ENCODE measurements at places on chromosomes 12 and 14.

DNA sequence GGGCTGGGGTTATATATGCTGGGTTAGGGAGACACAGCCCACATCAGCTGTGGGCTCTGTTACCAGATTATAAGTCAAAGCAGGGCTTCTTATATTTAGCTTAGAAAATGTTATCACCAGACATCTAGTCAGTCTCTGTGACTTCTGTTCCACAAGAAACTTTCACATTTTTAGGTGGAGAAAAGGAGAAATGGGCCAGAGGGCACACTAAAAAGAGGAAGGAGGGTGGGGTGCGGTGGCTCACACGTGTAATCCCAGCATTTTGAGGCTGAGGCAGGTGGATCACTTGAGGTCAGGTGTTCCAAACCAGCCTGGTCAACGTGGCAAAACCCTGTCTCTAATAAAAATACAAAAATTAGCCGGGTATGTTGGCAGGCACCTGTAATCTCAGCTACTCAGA lies 28.0 kb upstream of the SLC38A1 start:
- no peak for DNase-seq

DNA sequence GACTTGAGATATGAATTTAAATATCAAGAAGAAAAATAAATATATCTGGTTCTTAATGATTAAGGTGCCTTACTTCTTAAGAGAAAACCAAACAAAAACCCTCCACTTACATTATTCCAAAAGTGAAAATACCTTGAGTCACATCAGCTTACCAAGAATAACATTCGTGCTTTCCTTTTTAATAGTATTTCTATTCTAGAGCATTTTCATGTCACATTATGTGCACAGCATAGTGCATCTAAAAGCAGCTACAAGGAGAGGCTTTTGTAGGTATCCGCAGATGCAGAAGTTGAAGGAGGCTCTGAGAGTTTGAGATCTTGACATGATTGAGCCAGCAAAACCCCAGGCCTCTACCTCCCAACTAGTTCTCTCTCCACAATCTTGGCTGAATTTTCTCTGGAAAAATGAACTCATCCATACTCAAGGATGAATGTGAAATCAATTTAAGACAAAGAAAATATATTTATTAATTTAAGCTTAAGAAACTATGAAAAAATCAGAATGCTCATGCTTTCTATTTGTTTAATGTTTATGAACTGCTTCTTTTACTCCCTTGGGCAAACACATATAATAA lies 275.0 kb downstream of the AKAP6 start:
- no peak for DNase-seq

DNA sequence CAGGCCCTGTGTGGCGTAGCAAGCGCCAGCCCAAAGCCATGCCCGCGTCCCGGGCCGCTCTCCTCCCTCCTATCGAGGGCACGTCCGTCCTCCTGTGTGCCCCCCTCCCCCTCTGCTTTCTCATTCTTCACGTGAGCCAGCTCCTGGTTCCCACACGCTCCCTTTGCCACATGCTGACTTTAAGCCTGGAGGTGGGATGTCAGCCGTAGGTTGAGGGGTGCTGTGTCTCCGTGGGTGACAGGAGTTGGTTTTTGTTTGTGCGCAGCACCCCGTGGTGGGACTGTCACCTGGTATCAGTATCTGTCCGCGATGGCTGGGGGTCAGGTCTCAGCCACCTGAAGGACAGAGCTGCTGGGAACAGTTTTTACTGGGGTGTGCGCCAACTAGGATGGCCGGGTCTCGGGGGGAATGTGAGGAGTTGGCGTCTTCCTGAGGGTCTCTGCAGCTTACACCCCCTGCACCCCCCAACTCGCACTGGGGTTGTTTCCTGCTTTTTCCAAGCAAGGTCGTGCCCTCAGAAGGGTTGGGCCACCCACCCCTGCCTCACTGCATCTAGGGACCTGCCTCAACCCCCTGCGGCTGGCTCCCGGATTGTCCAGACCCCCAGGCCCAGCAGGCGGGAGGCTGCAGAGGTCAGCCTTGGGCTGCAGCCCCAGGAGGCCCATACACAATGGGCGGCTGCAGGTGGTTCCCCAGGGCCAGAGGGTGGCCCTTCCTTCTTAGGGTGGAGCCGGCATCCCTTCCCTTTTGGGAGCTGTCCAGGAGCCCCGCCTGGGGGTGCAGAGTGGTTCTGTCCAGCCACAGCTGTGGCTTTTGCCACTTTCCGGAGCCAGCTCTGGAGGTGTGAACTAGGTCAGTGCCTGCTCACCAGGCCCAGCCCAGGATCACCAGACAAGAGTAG lies 7.3 kb downstream of the ULK1 start:
- no peak for DNase-seq

- peak; percentile 84 for DNase-seq
Observed at GRCh38 chr12:119989731-119990381, 820 bp downstream of the BICDL1 start.

GRCh38 chr14:58299401-58300330 lies 1.3 kb downstream of the ARID4A start:
- no peak for DNase-seq

DNA sequence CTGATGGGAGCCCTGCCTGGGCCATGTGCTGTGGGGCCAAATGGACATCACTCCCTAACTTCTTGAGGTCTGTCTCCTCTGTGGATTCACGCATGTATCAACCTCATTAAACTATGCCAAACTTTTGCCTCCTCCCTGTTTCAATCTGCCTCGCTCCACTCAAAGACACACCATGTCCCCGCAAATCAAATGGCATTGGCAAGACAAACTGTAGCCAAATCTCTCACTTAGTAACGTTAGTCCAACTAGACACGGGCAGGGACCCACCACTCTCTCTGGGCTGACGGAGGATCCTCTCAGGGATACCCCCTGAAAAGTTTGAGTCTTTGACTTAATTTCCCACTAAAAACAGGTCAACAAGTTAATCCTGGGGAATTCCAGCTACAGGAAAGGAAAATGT lies 8.0 kb downstream of the ZBTB39 start:
- no peak for DNase-seq

DNA sequence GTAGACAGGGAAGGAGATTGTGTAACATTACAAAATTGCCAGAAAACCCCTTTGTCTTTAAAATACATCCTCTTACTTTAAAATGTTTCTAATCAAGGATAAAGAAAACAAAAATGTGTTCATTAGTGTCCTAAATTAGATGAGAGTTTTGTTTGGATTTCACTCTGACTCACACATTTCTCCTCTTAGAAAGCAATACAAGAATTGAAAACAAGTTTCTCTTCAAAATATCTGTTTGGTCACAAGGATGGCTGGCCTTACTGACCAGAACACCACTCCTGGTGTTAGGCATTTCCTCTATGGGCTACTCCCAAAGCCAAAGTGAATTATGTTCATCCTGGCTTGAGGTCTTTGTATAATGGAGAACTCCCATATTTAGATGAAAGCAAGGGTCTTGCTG lies 6.4 kb downstream of the GUCY2C start:
- no peak for DNase-seq

GRCh38 chr12:70557583-70558191 lies 79.5 kb downstream of the PTPRB start:
- DNase-seq: no peak

DNA sequence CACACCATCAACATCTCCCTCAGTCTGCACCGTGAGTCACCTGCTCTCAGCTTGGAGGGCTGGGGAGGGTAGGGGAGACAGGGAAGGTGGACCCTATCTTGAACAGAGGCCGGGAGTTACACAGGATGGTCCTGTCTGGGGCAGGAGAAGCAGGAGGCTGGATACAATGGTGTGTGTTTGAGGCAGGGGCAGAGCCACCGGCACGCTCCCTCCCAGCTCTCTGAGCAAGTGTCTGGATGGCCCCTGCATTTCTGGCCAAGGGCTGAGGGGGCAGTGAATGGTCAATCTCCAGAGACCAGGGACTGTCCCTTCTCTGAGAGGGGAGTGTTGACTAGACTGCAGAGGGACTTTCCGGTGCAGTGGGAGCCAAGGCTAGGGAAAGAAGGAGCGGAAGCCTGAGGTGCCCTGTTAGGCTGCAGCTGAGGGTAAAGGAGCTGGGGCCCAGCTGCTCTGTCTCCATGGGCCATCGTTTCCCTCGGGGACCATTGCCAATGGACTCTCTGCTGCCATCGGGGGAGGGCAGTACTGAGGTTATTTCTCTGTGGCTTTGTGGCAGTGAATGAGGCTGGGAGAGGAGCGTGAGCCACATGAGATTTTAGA lies 1.9 kb downstream of the LRP1-AS start:
- DNase-seq: no peak

- no peak for DNase-seq
Observed at GRCh38 chr14:99659333-99659741, 14.4 kb downstream of the HHIPL1 start.

DNA sequence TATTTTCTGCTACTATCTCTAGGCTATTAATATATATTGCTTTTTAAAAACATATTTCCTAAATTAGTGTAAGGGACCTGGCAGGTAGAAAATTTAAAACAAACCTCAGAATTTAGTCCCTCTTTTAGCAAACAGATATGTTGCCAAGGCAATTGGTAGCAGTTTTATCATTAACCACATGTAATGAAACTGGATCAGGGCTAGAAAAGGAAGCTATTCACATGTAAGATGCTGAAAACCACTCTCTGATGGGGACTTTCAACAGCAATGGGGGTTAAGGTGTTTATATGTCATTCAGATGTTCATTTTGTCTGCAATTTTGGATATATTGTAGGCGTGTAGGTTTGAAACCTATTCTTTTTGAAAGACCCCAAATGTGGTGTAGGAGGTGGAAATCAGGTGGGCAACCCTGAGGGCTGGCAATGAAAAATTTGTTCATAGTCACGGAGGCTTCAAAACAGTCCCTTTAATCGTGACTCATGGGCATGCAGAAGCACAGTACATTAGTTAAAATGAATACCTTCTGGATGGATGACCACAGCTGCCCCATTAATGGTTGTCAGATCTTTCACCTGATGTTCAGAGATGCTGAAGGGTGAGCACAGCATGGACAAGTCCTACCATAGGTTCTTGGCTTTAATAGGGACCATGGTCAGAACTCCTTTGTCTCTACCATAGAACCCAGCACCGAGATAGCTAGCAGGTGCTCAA lies 5.9 kb upstream of the PKP2 start:
- DNase-seq: no peak

- no peak for DNase-seq
Observed at GRCh38 chr14:76584271-76584702, 177.0 kb upstream of the VASH1 start.

GRCh38 chr14:93035917-93036651 lies 79.6 kb downstream of the ITPK1 start:
- no peak for DNase-seq

DNA sequence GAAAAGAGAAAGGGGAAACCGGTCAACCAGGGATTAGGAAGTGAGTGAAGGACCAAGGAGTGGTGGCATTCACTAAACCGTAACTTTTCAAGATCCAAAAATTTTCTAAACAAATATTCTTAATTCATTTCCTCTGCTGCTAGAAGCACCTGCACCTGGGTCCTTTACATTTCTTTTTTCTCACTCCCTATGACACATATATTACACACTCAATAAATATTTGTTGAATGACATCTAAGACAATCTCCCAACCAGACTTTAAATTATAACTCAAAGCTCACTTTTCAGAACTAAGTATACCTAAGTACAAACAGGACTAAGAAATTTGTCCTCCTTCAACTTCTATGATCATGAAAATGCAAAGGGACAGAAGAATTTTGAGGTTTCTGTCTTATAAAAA lies 11.1 kb downstream of the TTC5 start:
- DNase-seq: no peak

DNA sequence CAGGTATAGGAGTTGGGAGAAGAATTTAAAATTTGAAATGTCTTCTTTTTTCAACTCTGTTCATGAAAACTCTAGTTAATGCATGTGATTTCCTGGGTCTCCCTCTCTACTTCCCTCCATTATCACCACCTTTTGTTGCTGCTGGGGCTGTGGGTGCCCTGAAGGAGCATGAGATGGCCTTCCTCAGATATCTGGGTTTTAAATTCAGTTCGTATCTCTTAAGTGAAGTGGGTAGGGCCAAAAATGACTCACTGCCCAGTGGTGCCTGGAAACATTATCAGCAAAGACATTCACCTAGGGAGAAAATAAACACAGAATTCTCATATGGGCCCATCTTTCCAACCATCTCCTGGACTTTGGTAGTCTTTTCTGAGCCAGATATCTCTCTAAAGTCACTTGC lies 234.9 kb upstream of the PLEKHG7 start:
- DNase-seq: no peak

GRCh38 chr12:122009741-122010140 lies 11.9 kb upstream of the BCL7A start:
- no peak for DNase-seq

GRCh38 chr12:110697236-110697635 lies 8.3 kb upstream of the HVCN1 start:
- DNase-seq: no peak

GRCh38 chr12:6225630-6226001 lies 25.4 kb downstream of the CD9 start:
- no peak for DNase-seq

- no peak for DNase-seq
Observed at GRCh38 chr12:108678104-108678730, 44.5 kb upstream of the SELPLG start.

DNA sequence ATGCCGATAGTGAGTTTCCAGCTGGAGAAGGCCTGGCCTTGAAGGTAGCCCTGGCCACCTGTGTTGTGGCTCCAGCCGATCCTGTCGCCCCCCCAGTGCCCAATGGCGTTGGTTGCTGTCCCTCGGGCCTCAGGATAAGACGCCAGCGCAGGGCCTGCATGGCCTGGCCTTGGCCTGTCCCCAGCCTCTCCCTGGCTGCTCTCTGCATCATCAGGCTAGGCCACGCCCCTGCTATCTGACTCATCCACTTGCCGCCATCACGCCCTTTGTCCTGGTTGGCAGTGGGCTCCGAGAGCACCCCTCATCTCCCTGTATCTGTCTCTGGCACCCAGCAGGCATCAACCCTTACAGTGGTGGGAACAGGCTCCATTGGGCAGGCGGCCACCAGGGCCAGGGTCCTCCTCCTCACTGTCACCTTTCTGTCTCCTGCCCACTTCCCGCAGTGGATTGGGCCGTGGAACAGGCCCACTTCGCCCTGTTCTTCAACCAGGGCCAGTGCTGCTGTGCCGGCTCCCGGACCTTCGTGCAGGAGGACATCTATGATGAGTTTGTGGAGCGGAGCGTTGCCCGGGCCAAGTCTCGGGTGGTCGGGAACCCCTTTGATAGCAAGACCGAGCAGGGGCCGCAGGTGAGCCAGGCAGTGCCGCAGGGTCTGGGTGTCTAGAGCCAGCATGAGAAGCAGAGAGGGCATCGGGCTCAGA lies 25.6 kb downstream of the ALDH2 start:
- no peak for DNase-seq

- DNase-seq: no peak
Observed at GRCh38 chr12:5264006-5264405, 167.9 kb upstream of the NTF3 start.

DNA sequence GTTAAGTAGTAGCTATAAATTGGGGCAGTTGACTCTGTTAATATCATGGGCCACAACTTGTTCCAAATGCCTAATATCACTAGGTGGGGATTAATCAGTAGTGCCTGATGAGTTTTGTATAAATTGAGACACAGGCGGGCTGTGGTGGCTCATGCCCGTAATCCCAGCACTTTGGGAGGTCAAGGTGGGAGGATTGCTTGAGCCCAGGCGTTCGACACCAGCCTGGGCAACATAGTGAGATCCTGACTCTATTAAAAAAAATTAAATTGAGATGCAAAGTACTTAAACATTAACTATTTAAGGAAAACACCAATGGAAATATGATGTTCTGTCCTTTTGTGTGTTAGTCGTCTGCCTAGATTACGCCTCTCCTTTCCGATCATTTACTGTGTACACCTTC lies 9.0 kb downstream of the PAPOLA start:
- no peak for DNase-seq

GRCh38 chr14:67695394-67695949 lies at the start of gene RDH11:
Gene RDH11 (minus strand): TSS chr14:67695764. CDS start chr14:67695703, 61 bp downstream.
- peak; percentile 67 for DNase-seq

- no peak for DNase-seq
Observed at GRCh38 chr14:103839579-103839978, 7.8 kb downstream of the PPP1R13B start.
